ENCODE measurements at places on chromosomes 5 and 9.

- no peak for DNase-seq
Observed at GRCh38 chr5:107607671-107608345, 62.9 kb downstream of the EFNA5 start.

GRCh38 chr5:68343421-68343826, 127.9 kb downstream of the PIK3R1 start:
- DNase-seq = peak; percentile 95

DNA sequence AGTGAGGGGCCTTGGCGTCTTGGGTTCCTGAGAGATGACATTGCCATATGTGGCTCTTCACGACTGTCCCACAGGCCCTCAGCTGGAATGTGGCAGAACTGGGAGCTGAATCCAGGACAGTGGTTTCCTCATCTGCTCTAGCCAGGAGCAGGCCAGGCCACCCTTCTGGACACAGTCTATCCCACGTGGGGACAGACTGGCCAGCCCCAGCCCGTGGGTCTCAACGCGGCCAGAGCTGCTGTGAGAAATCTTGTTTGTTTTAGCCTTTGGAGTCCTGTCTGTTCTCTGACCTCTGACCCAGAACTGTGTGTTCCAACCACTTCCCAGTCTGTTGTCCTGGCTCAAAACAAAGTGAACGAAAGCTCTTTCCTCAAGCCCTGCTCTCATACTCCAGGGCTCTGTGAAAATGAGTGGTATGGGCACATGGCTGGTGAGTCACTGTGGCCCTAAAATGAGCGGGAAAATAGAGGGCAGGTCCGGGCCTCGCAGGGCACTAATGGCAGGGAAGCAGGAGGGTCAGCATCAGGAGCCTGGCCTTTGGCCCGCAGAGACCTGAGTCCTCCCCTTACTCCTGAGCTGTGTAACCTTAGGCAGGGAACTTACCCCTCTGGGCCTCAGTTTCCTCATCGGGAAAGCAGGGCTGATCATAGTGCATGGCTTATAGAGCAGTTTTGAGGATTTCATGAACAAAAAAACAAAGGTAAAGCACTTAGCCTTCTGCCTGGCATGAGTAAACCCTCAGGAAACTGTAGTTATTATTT, 34.8 kb upstream of the GLRX start:
- peak; percentile 66 for DNase-seq

DNA sequence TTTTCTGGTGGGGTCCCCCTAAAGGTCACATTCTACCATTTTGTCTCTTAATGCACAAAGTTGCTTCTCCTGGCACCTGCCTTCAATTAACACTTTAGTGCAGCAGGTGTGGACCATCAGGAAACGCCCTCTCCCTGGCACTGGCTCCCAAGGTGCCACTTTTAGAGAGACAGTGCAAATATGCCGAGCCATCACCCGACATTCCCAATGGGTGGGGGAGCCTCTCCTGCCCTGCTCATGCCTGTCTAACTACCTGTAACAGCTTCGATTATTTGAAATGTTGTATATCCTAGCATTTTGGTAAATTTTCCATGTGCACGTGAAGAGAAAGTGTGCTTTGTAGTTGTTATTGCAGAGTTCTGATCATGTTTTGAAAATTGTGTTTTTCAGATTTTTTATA, 13.2 kb upstream of the LRRC14B start:
- no peak for DNase-seq

DNA sequence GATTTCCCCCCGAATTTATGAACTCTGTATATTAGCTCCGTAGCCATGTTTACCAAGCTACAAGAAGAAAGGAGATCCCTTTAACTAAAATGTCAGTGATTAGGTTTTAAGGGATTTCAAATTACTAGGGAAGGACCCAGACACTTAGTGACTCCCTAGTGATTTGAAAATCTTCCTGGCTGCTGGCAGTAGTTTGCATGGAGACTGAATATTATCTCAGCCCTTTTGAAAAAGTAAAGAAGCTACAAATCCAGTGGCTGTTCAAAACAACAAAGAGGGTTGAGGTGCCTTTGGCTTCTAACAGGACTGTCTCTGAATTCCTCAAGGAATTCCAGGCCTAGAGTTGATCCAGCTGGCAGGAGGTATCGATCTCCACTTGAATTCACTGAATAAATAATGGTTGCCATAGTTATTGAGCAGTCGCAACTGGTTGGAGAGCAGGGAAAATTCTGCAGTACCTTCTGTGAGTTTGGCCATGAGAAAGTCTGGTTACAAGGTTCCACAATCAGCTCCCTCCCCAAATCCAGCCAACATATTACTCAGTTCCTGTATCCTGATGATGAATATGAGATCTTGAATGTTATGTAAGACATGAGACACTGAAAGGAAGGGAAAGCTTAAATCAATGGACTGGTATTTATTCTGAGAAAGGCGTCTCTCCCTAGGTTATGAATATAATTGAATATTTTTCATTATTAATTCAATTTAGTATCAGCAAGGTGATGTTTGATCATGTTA, 37.7 kb downstream of the NR4A3 start:
- DNase-seq = peak; percentile 79

GRCh38 chr5:171785517-171785916, at the start of gene SMIM23:
SMIM23 (plus strand) TSS chr5:171785817; CDS start chr5:171785872, 55 bp downstream.
- DNase-seq = no peak

DNA sequence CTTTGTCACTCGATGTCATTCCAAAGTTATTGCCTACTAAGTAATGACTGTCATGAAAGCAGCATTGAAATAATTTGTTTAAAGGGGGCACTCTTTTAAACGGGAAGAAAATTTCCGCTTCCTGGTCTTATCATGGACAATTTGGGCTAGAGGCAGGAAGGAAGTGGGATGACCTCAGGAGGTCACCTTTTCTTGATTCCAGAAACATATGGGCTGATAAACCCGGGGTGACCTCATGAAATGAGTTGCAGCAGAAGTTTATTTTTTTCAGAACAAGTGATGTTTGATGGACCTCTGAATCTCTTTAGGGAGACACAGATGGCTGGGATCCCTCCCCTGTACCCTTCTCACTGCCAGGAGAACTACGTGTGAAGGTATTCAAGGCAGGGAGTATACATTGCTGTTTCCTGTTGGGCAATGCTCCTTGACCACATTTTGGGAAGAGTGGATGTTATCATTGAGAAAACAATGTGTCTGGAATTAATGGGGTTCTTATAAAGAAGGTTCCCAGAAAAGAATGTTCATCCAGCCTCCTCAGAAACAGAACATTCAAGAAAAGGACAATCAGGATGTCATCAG, 11.3 kb downstream of the TLR4 start:
- DNase-seq = peak; percentile 14

GRCh38 chr5:96880444-96881164, 4.3 kb downstream of the ERAP2 start:
- DNase-seq = peak; percentile 86

- no peak for DNase-seq
Observed at GRCh38 chr9:82621447-82621846, 441.5 kb downstream of the RASEF start.

- DNase-seq = peak; percentile 4
Observed at GRCh38 chr5:141003791-141004611, 37.7 kb downstream of the PCDHAC2 start.

DNA sequence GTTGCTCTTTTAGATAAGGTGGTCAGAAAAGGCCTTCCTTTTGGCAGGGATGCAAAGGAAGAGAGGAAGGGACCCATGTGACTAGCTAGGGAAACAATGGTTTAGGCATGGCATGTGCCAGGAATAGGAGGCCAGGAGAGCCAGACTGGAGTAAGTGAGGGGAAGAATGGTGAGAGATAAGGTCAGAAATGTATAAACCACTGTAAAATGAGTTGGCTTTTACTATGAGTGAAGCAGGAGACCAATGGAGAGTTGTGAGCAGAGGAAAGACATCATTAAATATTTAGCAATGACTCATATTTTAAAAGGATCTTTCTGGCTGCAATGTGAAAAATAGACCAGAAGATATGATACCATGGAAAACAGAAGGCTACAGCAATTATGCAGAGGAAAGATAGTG, 50.9 kb downstream of the AP3B1 start:
- peak; percentile 71 for DNase-seq

- no peak for DNase-seq
Observed at GRCh38 chr5:160330212-160330611, 17.8 kb upstream of the CCNJL start.

- DNase-seq = no peak
Observed at GRCh38 chr9:23255346-23255745, 570.7 kb downstream of the ELAVL2 start.

- peak; percentile 33 for DNase-seq
Observed at GRCh38 chr9:35695943-35696401, 6.2 kb upstream of the TPM2 start.

DNA sequence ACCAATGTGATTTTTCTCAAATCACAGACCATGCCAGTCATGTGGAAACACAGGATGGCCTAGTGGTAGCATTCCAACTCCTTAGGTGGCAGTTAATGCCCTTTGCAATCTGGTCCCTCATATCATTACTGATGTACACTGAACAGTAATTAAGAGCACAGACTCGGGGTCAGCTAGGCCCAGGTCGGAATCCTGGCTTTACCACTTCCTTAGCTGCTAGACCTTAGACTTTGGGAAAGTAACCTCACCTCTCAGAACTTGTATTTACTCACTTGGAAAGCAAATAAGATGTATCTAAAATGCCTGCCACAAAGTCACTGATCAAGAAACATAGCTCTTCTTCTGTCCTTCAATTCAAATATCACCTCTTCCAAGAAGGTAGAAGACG, 112.8 kb downstream of the MAPKAP1 start:
- no peak for DNase-seq

DNA sequence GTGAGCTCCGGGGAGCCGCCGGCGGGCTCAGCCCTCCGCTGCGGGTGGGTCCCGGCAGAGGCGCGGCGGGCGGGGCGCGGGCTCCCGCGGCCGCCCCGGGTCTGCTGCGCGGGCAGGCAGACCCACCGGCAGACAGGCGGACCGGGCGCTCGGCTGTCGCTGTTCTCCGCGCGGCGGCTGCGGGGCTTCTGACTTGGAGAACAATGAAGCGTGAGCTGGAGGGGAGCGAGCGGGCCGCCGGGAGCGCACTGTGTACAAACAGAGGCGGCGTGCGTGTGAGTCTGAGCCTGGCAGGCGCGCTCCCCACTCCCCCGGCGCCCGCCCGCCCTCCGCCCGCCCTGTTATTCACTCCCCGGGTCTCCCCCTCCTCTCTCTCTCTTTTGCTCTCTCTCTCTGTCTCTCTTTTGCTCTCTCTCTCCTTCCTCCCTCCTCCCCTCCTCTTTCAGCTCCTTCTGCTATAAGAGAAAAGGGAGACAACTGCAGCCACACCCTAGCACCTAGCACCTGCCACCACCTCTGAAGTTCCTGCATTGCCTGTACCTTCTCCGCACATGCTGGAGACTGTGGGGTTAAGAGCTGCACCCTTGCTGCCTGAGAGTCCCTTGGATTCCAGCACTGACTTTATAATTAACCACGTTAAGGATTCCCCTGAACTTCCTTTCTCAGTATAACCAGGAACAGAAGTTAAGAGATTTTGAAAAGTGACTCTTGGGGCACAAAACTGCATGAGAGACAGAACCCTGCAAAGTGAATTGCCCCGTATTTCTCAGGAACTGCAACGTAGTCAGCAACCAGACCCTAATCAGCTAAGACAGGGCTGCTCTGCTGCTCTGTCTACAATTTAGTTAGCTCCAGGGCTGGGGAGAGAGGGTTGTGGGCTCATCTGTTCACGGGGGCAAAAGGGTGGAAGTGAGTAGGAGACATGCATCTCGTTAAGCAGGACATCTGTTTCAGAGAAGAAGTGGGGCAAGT, at the start of gene EDIL3:
Gene EDIL3, minus strand, starts transcription at position 277 of the 972 bp plus-strand sequence. CDS start 506 bp downstream, outside the sequence.
- peak; percentile 56 for DNase-seq

DNA sequence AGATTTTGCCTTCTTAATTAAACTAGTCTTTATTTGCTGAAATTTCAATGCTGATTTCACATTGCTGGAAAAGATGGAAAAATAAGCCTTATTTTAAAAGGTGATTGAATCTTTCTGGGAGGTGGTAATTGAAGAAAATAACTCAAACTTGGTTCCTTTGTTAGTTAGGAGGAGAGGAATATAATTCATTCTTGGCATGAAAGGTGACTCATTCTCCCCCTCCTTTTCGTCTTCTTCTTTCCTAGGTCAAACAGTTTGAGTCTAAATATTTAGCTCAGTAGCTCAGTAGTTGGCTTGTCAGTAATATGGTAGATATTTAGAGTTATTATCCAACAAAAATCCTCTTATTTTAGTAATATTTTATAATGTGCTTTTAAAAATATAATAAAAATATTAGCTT, 353.9 kb upstream of the MEF2C start:
- no peak for DNase-seq

GRCh38 chr5:119078861-119079260, 8.0 kb downstream of the DMXL1 start:
- peak; percentile 30 for DNase-seq

DNA sequence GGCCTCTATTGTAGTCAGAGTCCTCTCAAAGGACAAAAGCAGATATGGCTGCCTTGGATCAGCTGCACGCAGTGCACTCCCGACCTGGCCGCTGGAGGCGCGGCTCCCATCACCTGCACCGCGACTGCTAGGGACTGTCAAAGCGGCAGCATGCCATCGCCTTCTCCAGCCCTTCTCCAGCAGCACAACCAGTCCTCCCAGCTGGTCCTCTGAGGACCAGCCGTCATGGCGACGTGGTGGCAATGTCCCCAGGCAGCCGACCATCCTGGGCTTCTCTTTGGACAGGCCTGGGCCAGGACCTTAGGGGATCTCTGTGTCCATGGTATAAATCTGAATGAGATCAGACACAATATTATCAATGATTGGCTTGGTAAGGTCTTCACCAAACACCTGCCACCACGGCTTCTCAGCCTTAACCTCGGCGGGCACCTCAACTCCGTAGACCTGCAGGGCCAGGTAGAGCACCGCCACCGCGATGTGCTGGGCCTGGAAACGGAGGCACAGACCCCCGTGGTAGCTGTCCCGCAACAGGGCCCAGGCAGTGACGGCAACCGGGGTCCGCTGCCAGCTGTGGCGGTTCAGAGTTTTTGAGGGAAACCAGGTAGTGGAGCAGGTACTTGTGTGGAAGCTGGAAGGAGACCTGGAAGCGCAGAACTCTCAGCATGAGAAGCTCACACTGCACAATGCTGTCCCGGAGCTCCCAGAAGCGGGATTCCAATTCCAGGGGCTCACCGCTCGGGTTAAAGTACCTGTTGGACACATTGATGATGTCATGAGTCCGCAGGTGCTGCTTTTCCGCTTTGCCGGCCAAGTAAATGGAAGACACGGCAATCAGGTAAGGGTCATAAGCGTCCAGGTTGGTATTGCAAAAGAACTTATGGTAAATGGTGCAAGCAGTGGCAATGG, 8.5 kb downstream of the DUSP1 start:
- no peak for DNase-seq

DNA sequence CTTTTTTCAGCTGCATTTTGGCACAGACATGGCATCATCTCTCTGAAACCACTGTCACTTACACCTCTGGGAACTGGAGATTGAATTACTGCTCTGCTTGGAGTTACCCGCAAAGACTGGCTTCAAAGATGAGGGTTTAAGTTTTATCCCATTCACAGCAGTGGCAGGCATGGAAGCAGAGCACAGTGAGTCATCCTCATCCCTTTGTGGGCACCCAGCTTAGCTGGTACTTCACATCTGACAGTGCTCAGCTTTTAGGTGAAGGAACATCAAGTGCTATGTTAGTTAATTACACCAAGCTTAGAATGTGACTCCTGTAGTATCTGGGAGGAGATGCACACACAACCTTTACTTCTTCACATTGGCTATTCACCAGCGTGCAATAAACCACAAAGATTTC, 24.8 kb upstream of the ALDH1A1 start:
- peak; percentile 36 for DNase-seq
